NCI-H2081 (cell line): ENCODE measurements at places on chromosomes 13 and 19.

DNA sequence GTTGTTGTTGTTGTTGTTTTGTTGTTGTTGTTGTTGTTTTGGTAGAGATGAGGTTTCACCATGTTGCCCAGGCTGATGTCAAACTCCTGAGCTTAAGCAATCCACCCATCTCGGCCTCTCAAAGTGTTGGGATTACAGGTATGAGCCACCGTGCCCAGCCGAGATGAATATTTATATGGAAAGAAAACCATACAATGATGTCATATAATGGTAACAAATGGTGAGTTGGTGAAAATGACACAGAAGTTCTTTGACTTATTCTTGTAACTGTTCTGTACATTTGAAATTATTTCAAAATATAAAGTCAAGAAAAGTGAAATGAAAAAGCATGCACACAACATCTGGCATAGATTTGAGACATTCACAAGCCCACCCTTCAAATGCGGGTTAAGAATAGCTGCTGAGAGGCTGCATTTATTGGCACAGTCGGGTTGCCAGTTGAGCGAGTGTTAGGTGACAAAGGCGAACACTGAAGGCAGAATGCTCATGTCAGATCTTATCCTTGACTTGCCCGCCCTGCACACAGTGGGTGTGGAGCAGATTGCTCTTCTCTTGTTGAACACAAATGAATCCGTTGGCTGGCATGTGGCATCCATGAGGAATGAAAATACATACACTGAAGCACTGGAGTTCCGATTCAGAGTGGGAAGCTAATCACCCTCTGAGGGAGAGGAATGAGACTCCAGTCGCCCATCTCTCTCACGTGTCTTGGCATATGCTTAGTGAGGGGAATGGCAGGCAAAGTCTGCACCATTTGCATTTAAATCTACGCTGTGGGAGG, 15.8 kb upstream of the UBE2S start:
- no peak for DNase-seq

DNA sequence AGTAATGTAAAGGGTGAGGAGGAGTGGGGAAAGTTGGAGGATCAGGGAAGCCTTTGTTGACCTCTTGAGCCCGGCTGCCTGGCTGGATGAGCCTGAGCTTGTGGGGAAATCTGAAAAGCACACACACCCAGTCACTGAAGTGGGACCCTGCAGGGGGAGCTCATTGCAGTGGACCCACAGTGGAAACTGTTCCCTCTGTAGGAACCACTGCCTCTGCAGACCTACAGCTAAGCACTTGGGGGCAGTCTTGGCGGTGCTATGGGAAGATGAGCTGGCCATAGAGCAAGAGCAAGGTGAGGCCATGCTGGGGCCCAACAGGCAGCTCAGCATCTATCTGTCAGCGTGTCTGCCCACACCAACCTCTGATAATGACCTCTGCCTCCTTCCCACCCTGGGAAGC, 294.8 kb downstream of the TSHZ3 start:
- DNase-seq, result no peak

- no peak for DNase-seq
These were observed 620.2 kb downstream of the EFNB2 start for GRCh38 chr13:105915146-105915850.

DNA sequence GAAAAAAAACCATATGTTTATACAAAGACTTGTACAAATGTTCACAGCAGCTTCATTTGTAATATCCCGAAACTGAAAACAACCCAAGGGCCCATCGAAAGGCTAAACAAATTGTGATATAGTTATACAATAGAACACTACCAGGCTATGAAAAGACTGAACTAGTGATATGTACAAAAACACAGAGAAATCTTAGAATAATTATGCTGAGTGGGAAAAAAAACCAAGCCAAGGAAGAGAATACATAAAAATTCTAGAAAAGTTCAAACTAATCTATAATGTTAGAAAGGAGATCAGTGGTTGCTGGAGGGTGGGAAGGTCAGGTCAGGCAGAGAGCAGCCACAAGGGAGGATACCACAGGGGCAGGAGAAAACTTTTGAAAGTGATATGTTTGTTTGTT, 7.8 kb downstream of the PABPC3 start:
- DNase-seq, result no peak

DNA sequence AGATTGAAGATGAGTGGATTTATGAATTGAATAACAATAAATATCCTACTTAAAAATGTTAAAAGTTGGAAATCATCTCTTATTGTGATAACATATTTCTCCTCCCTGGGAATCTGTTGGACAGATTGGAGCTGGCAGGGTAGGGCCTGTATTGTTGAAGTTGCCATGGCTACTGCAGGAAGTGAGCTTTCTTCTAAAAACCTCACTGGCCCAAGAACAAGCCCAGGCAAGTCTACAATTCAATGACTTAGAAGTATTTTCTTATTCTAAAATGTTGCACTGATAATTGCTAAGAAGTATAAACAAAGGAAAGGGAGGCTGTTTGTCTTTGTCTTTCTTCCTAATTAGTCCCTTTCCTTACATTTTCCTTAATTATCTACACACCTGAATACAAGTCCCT, 112.1 kb downstream of the DLEU7 start:
- DNase-seq, result no peak

DNA sequence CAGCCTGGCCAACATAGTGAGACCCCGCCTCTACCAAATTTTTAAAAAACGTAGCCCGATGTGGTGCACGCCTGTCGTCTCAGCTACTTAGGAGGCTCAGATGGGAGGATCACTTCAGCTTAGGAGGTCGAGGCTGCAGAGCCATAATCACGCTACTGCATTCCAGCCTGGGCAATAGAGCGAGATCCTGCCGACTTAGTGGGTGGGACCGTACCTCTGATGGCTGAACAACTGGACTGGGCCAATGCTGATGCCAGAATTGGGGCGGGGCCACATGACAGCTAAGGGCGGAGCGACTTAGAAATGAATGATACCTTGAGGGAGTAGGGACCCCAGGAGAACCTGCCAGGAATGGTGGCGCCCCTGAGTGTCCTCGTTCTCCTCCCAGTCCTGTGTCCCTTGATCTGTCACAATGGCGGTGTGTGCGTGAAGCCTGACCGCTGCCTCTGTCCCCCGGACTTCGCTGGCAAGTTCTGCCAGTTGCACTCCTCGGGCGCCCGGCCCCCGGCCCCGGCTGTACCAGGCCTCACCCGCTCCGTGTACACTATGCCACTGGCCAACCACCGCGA, 3.6 kb downstream of the LTBP4 start:
- DNase-seq, result no peak
